NCI-H1105 treated with DMSO at 0.1 percent for 48 hours (cell line): ENCODE measurements at places on chromosomes 1 and 21.

DNA sequence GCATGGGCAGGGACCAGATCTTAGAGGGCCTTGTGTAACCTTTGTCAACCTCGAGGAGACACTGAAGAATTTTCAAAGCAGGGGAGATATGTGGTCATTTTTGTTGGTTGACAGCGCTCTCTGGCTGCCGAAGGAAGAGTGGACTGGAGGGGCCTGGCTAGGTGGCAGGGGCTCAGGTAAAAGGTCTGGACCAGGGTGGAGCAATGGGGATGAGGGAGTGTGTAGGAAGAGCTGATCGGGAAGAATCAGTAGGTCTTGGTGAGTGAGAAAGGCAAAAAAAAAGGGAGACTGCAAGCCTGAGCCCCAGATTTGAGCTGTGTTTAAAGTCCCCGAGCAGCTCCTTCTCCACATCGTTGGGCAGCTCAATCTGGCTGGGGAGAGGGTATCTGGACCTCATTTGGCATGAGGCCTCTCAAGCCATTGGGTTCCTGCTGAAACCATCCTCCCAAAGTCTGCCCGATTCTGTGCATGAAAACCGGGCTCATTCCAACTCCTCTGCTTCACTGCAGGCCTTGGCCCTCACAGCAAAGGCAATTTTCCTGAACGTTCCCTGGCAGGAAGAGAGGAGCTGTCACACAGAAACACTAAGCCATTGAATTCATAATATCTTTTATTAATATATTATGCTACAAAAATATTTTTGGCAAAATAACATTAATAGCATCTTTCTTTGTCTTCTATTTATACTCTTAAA, 237.1 kb downstream of the TRABD2B start:
- DNase-seq, result no peak

GRCh38 chr1:61337981-61338848, 255.9 kb downstream of the NFIA start:
- DNase-seq, result peak; percentile 82

DNA sequence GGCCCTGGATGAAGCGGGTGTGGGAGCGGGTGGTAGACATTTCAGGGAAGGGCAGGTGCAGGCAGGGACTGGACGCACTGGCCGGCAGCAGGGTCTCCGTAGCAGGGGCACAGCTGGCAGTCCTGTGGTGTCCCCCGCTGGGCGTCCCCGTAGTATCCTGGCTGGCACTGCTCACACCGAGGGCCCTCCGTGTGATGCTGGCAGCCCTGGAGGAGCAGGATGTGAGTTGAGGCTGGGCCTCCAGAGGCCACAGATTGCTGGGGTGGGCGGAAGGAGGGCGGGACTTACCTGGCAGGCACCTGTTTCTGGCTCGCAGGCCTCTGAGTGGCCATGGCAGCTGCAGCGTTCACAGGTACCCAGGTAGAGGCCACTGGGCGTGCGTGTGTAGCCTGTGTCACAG, 62.3 kb downstream of the LDLRAD2 start:
- peak; percentile 70 for DNase-seq

- peak; percentile 13 for DNase-seq
Observed at GRCh38 chr1:172826096-172826741, 167.3 kb downstream of the FASLG start.

- DNase-seq, result no peak
Observed at GRCh38 chr1:8525216-8525557, 207.3 kb downstream of the SLC45A1 start.

GRCh38 chr1:6235296-6235677, 477 bp downstream of the ICMT start:
- no peak for DNase-seq

DNA sequence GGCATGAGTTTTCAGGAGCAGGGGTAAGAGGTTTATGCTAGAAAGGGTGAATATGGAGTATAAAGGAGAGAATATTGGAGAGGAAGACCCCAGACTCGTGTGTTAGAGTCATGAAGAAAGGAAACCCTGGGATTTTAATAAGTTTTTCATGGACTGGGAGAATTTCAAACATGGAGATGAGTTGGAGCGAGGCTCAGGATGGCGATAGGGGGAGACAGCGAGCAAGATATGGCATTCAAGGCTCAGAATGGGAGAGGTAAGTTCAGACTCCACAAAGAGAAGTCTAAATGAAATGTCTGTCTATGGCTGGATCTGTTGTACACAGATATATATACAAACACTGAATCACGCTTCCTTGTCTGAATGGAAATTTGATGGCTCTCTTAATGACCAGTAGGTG, 92.5 kb downstream of the LRRC40 start:
- DNase-seq, result no peak

GRCh38 chr1:201426479-201427310, 5.2 kb upstream of the TNNI1 start:
- DNase-seq, result no peak

GRCh38 chr21:34846601-34847112, 177.9 kb downstream of the CLIC6 start:
- DNase-seq, result no peak

GRCh38 chr1:36087233-36088123, 1.2 kb upstream of the ADPRS start:
- DNase-seq, result no peak

DNA sequence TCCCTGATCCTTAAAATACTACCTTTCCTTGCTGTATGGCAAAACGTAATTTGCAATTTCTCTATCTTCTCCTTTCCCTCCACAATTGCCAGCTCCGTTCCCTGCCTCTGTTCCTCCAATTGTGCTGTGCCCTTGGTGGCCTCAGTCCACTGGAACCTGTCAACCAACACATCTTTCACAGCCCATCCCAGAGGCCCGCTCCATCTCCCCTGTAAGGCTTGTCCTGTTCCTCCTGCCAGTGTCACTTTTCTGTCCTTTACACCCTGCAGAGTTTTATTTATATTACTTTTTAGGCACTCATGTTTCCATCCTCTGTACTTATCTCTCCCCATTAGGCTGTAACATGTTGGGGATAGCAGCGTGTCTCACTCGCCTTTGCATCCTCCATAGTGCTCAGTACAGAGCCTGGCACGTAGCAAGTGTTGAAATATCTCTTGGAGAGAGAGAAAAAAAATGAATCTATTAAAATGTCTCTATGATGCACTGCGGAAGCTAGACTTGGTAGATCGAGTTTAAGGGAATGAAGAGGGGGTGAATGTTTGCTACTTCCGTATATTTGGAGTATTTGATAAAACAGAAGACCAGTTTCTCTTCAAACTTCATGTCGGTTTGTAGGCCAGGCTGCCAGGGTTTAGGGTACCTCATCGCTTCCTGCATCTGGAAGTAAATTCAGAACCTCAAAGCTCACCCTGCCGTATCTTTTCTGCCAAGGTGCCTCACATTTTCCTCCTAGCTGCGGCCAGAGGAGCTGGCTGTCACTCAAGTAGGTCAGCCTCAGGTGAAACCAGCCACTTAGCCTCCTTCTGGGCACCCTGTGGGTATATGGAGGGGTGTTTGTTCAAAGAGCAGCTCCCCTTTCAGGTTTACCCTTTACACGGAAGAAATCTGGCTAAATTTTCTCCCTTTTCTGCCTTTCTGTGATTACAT, 303.8 kb downstream of the TM2D1 start:
- DNase-seq, result no peak

DNA sequence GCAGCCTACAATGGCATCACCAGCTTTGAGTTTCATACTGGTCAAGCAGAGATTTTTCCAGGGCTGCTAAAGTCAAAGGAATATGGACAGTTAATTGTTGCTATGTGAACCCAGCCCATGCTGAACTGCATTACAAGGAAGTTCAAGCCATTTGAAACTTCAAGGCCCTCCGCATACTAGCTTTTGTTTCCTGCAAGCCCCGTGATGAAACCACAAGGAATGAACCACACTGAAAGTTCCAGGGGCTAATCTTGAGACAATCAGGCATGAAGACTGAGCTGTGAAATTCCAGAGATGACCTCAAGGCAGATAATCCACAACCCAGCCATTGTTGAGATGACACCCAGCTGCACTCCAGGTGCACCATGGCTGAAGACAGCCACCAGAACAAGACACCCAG, 180.8 kb downstream of the C1orf21 start:
- no peak for DNase-seq

GRCh38 chr1:21294266-21294989, 4.2 kb upstream of the ECE1 start:
- DNase-seq, result no peak

- DNase-seq, result no peak
Observed at GRCh38 chr1:213391445-213391844, 340.4 kb downstream of the RPS6KC1 start.

- no peak for DNase-seq
Observed at GRCh38 chr21:31252611-31253010, 91.5 kb downstream of the TIAM1 start.

- DNase-seq, result no peak
Observed at GRCh38 chr1:56798053-56798471, 21.1 kb downstream of the FYB2 start.

DNA sequence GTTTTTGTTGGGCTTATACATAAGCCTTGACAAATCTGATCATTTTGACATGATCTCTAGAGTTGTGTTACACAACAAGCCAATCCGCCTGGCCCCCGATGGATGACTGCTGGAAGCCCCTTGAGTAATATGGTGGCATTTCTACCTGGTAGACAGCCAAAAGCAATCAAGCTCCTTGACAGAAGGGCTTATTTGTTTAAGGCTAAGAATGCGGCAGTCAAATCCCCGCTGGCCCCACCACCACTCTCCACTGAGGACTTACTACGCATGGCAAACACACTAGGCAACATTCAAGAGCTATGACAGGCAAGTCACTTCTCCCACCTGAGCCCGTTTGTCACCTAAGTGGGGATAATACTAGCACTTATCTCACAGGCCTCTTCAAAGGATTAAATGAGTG, 33.4 kb upstream of the C1orf198 start:
- no peak for DNase-seq

DNA sequence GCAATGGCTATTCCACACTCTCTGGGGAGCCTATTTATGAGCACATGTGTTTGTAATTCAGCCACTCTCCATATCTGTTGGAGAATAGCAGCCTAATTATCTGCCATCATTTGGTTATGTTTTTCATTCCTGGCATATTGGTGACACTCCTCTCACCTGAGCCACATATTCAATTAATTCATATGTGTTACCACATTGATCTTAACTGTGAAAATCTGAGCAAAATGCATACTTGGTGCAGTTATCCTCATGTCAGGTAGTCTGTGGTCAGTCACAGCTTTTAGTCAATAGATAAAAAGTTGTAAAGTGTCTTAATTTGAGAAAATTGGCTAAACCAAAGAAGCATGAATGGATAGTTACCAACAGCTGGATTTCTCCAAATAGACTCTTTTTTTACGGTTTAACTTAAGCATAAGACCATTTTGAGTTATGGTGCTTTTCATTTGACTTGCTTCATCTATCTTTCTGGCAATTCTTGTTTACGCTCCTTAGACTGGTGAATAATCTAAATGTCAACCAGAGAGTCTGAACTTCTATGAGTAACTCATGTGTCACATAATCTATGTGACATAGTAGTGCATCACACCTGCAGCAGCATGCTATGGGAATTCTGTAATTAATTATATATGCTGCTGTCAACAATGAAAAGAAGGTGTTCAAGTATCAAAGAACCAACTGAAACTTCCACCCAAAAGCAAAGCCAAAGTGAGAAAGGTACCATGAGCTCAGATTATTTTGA, 187.7 kb upstream of the SGIP1 start:
- DNase-seq, result no peak

DNA sequence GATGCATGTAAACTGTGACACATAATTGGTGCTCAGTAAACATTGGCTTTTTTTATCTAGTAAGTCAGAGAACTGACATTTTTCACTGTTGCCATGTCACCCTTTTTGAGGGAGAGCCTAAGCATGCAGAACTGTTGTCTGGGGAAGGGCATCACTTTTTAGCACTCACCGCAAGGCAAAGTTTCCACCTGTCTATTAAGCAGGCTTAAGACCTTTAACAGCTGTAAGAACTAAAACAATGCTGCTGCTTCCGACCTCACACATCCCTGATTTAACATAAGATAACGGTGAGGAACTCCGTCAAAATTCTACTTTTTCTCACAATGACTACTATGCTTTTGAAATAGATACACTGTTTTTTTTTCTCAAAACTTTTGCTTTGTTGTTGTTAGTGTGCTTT, 554.8 kb downstream of the NUF2 start:
- DNase-seq, result no peak

- DNase-seq, result no peak
Observed at GRCh38 chr1:166159656-166160055, 7.1 kb downstream of the FAM78B start.

- peak; percentile 27 for DNase-seq
Observed at GRCh38 chr1:232223183-232223708, 406.7 kb downstream of the SIPA1L2 start.
